ENCODE measurements at places on chromosomes 5 and 9.

DNA sequence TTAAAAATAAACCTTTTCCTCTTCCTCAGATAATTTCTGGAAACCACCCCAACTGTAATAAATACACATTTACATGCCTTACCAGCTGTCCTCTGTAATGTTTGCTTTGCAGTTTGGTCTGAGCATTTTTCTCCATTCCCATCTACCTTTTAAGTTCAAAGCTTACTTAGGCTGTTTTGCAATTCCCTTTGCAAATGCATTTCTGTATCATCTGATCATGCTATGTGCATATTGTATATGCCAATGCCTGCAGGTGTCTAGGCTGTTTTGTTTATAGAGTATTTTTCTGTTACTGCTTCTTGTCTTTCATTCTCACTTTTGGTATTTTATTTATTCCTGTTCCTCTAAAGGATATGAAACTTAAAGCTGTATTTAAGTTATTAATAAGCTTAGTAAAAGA lies 86.3 kb downstream of the SLC44A1 start:
- DNase-seq, result no peak

DNA sequence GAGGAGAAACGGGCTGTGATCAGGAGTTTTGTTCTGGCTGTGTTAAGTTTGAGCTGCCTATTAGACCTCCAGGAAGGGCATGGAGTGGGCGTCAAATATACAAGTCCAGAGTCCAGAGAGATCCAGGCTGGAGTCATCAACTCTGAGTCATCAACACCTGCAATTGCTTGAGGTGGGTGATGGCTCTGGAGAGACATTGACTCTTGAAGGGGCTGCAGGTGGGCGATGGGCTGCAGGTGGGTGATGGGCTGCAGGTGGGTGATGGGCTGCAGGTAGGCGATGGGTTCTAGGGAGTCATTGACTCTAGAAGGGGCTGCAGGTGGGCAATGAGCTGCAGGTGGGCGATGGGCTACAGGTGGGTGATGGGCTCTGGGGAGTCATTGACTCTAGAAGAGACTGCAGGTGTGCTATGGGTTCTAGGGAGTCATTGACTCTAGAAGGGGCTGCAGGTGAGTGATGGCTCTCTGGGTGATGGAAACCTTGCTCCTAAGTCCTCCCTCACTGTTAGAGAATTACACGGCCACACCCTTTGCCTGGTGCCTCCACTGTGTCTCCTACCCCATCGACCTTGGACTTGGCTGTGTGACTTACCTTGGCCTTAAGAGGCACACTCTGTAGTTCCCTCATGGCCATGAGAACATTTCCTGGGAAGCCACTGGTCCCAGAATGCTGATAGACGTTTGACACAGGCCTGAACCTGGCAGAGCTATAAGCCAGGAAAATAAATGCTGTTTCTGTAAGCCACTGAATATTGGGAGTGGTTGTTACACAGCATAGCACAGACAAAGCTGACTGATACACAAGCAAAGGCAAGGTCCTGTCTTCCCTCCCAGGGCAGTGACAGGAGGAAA lies 10.4 kb upstream of the FIBCD1 start:
- no peak for DNase-seq

- no peak for DNase-seq
These were observed 278 bp upstream of the NIPSNAP3A start for GRCh38 chr9:104747245-104747564.

DNA sequence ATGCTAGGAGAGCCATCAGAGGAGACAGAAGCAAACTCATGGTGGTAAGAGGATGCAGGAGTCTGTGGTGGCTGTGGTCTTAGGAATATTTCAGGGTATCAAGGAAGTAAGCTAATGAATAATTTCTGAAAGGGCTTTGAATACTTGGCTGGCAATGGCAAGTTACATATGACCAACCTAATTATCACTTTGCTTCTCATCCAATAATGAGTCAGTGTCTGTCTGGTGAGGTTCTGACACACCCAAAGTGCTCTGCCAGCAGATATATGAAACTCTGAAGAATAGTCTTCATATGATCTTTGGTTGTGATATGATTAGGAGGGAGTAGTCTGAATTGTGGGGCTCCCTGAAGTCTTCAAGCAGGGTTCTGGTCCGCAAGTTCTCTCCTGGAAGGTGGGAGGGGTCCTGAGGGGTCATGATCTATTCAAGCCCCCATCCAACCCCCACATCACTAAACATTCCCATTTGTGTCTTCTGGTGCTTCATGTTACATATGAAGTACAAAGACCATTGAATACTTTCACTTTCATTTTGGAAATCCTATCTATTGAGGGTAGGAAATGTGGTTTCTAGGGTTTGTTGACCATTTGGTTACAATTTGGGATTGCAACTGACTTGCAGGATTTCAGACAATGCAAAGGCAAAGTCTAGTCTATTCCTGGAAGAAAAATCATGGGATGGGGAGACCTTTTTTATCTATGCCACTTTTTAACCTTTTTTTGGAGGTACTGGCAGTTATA lies 199.9 kb upstream of the CDKN2B start:
- no peak for DNase-seq

DNA sequence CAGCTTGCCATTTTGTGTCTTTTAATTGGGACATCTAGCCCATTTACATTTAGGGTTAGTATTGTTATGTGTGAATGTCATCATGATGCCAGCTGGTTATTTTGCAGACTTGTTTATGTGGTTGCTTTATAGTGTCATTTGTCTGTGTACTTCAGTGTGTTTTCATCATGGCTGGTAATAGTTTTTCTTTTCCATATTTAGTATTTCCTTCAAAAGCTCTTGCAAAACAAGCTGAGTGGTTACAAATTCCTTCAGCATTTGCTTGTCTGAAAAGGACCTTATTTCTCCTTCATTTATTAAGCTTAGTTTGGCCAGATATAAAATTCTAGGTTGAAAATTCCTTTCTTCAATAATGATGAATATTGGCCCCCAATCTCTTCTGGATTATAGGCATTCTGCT lies 28.5 kb upstream of the TNFSF15 start:
- DNase-seq, result no peak

DNA sequence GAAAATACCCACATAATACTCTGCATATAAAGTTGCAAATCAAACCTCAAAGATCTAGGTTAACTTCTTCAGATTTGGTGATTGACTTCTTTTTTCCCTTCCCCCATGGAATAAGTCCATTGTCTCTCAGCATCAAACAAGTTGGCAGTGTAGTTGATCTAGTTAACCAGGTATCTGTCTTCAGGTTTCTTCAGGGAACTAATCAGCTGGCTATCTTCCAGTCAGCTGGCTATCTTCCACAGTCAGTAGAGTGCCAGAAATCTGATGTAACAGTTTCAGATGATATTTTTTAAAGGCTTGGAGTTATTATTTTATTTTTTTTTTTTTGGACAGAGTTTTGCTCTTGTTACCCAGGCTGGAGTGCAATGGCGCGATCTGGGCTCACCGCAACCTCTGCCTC lies 16.8 kb downstream of the TNFSF15 start:
- DNase-seq, result no peak

Measured in stimulated activated naive CD4-positive, alpha-beta T cell (primary cell).